Amygdala (tissue), 56 donors: ENCODE measurements at places on chromosomes 1 and 21.

DNA sequence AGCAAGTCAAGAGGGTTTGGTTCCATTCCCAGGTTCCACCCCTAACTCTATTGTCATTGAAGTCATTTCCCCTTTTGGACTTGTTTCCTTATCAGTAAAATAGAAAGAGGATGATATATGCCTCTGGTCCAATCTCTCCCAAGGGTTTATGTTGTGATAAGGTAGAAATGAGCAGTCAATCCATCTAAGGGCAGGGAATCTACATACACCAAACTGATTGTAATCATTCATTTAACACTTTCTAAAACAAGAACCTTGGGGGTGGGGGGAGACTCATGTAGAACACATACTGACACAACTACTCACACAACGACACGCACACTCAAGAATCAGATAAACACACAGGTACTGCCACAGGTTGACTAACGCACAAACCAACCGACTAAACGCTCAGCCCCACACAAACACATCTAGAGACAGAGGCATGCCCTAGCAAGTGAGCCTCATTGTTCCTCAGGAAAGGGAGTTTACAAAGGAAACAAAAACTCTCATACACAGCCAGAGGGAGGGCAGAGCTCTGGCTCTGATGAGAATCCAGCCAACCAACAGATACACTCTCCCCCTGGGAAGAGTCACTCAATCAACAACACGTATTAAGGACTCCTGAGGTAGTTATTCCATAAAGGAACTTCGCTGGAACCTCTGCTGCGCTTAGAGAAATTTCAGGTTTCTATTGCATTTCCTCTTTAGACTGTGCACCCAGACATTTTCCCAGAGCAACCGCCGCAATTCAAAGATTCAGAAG lies 1.0 kb downstream of the F11R start:
- DNase-seq, result no peak

GRCh38 chr1:231166398-231166797 lies 4.5 kb downstream of the TRIM67 start:
- DNase-seq, result no peak

DNA sequence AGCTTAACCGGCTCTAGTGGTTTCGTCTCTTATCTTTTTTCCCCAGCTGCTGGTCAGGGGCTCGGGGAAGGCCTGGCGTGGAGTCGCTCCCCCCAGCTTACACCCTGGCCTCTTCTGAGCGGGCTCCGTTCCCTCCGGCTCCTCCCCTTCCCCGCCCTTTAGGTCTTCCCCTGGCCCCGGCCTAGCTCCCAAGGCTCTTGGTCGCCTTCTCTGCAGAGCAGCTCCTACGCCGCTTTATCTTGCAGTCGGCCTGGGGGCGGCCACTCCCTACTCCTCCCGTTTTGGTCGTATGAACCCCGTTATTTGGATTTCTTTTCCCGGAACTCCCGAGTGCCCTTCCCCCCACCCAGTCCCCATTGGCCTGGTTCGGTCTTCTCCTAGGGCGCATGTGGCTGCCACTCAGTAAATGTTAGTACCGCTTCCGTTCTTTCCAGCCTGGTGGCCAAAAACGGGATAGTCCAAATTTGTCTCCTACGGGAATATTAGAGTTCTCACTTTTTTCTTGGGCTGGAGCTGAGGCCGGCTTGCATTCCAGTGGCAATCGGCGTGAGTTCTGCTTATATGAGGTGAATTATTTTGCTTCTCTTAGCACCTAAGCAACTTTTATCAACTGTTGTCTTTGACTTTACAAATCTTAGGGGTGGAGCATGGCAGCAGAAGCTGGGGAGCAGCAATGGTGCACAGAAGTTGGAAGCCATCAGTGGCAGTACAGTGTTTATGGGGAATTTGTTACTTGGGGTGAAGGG lies 467 bp downstream of the THRAP3 start:
- no peak for DNase-seq

GRCh38 chr1:19643121-19643520 lies 990 bp upstream of the NBL1 start:
- DNase-seq, result no peak

DNA sequence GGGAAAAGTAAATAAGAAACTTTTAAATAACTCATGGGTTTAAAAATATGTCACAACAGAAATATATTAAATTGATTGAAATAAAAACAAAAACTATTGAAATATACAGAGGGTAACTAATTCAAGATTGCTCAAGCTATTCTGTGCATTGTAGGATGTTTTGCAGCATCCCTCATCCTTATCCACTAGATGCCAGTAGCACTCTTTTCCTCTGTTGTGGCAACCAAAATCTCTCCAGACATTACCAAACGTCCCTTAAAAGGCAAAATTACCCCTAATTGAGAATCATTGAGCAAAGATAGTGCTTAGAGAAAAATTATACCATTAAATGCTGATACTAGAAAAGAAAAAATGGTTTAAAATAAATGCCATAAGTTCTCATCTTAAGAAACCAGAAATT lies 682.6 kb downstream of the RWDD3 start:
- no peak for DNase-seq

- DNase-seq, result no peak
These were observed 187.8 kb downstream of the ZSCAN20 start for GRCh38 chr1:33660244-33660643.

DNA sequence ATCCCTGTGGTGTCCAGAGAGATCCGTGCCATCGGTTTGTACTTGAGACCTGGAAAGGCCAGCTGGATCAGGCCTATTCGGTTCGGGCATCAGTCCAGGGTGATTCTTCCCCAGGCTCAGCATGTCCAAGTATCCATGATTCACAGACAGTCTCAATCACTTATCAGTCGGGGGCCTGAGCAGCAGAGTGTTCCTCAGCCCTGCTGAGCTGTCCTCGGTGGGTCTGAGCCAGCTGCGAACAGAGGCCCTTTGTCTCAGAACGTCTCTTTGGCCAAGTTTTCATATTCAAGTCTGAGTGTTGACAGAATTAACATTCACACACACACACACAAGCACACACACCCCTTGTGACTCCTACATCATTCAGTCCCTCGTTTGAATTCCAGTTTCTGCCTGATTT lies 33.4 kb upstream of the OSBPL9 start:
- DNase-seq, result peak; percentile 92
